ENCODE measurements at places on chromosomes 12 and 14.

DNA sequence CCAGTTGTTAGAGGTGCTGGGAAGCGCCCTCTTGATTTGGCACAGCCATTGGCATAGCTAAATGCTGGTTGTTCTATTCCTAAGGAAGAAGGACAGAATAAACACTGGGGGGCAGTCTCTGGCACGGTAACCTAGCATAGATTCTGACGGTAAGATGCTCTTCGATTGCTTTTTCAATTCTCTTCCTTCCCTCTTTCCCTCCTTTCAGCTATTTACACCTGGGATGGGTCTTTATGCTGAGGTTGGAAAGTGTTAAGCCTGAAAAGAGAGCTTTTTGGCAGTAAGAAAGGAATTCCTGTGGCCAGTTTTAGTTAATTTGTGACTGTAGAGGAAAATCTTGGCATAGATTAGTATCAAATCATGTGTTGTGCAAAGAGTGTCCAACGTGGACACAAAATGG lies 162.8 kb downstream of the SNAPC1 start:
- DNase-seq = peak; percentile 43

DNA sequence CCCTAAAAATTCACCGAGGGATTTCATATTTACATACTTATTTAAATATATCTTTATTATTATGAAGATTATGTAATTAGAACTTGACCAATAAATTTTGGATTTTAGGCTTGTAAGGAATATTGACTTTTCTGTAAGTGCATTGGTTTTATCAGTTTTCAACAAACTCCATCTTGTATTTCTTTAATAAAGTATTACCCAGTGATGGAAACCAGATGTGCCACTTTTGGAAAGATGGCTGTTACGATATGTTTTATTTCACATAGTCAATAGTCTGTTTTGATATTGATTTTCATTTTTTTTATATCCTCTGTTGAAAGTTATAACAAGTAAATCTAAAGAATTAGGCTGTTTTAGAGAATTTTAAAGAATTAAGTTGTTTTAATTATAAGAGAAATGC lies 1.8 kb downstream of the MON2 start:
- no peak for DNase-seq

- no peak for DNase-seq
Observed at GRCh38 chr12:38878333-38878705, 27.1 kb downstream of the CPNE8 start.

GRCh38 chr14:99351166-99352007 lies 79.4 kb upstream of the BCL11B start:
- no peak for DNase-seq

DNA sequence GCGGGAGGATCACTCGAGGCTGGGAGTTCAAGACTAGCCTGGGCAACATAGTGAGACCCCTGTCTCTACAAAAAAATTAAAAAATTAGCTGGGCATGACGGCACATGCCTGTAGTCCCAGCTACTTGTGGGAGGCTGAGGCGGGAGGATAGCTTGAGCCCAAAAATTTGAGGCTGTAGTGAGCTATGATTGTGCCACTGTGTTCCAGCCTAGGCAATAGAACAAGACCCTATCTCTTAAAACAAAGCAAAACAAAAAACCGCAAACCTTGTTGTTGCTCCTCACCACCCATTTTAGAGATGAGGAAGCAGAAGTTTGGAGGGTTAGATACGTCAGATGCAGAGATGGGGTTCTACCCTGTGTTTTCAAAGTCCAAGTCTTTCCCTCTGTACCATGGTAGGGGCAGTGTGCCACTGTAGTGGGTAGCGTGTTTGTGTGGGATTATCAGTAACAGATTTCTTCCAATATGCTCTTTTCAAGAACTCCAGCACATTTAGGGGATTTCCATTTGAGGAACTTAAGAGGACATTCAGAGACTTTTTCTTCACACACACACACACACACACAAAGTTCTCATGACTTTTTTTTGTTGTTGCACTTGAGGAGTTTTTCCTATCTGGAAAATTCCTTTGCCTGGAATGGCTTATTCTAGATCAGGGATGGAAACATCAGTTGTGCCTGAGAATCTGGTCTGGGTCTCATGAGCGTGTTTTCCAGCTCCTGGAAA lies 186.5 kb downstream of the CHST11 start:
- no peak for DNase-seq

DNA sequence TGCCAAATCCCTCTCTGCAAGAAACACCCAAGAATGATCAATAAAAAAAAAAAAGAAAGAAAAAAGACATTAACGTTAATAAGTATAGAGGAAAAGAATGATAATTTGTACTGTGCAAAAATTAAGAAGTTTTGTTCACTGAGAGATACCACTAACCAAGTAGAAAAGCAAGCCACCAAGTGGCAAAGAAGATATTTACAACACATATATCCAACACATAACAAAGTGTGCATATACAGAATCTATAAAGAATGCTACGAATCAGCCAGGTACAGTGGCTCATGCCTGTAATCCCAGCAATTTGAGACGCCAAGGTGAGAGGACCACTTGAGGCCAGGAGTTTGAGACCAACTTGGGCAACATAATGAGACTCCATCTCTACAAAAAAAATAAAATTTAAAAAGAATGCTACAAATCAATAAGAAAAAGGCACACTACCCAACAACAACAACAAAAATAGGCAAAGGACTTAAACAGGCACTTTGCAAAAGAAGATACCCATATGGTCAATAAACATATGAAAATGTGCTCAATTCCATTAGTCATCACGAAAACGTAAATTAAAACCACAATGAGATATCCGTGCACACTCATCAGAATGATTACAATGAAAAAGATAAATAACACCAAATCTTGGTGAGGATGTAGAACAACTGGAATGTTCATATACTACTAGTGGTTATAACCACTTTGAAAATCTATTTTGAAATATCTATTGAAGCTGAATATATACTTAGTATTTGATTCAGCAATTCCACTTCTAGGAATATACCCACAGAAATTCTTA lies 19.8 kb downstream of the GALNT4 start:
- DNase-seq = no peak

Measured in substantia nigra (tissue), 51 donors.